Mononuclear cell (primary cell): ENCODE measurements at places on chromosomes 2 and 18. TPM values are rescaled to one million over a fixed set of nuclear protein-coding genes. Genes with fewer than 3 reads are reported as not detected.

Gene EGR4
- 0.52 TPM for total RNA-seq

Gene RUFY4
- total RNA-seq, result 1.0 TPM

Gene HOXD1
- total RNA-seq, result not detected

Gene EHBP1
- total RNA-seq, result 31.6 TPM

Gene RAB6D
- total RNA-seq, result not detected

Gene ZNF396
- total RNA-seq, result 0.52 TPM

Gene CHRNG
- total RNA-seq, result not detected

Gene PPIG
- total RNA-seq, result 60.1 TPM

Gene MERTK
- total RNA-seq, result 3.7 TPM

Gene GKN1
- 0.31 TPM for total RNA-seq

Gene DSEL
- 1.5 TPM for total RNA-seq
